CMK (cell line): ENCODE measurements at places on chromosomes 1 and 21.
A peak's percentile ranks its signal among the peaks of the same experiment; 100 is the strongest.

- peak; percentile 88 for DNase-seq
Measured at GRCh38 chr1:207885129-207886032, 25.5 kb downstream of the CD34 start.

DNA sequence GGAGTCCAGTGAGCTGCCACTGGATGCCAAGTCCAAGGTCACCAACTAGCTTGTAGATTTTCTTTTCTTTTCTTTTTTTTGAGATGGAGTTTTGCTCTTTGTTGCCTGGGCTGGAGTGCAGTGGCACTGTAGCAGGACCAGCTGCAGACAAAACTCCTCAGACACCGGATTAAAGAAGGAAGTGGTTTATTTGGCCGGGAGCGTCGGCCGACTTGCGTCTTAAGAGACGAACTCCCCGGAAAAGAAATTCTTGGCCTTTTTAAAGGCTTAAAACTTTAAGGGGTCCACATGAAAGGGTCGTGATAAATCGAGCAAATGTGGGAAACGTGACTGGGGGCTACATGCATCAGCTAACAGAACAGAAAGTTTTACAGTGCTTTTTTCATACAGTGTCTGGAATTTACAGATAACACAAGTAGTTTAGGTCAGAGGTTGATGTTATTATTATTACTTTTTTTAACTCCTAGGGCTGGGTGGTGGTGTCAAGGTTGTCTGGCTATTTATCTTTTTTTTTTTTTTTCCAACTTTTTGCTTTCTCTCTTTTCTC lies 36.4 kb upstream of the CFAP126 start:
- DNase-seq: no peak

GRCh38 chr1:37420456-37420855 lies 53.9 kb upstream of the ZC3H12A start:
- no peak for DNase-seq

- no peak for DNase-seq
Measured at GRCh38 chr1:232613752-232614381, 16.1 kb downstream of the SIPA1L2 start.

- DNase-seq: no peak
Measured at GRCh38 chr1:30942326-30942963, 33.9 kb upstream of the SDC3 start.

- DNase-seq: no peak
Measured at GRCh38 chr1:93029317-93029716, 49.8 kb upstream of the MTF2 start.

DNA sequence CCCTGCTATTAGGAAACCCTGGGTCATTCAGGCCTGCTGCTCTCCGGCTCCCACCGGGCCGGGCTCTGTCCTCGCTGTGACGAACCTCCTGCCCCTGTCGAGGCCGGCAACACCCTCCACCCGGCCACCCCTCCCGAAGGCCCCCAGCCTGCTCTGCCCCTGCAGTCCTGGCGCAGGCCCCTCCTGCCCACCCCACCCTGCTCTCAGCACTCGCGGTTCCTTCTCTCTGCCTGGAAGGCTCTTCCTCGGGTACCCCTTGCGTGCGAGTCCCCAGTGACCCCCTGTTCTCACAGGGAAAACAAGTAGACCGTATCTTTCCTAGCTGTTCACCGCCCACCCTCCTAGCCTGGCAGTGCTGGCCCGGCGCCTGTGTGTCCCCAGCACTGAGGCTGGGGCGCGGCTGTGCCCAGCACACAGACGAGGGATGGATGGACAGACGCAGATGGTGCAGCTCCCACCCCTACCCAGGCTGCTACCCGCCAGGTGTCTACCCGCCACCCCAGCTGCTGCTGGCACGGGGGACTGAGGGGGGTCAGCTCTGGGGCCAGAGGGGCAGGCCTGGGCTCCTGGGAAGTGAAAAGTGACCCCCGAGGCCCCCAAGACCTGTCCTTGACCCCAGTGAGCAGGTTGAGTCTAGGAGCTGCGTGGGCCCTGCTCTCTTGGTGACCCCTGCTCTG lies 3.1 kb upstream of the VWA1 start:
- no peak for DNase-seq

DNA sequence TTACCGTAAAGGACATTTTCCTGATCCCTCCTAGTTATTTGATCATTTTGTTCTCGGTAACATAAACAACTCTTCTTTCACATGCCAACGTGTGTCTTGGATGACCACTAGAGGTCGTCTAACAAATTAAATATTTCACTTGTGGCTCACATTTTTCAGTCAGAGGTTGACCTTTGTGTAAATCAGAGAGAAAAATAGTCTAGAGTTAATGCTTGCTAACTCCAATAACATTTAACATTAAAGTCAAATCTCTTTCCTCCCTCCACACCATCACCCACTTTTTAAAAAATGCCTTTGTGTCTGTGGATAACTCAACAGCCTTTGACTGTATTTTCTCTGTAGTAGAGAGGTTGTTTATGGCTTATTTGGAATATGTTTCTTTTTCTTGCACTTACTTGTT lies 220.5 kb upstream of the B3GALT2 start:
- peak; percentile 14 for DNase-seq

- DNase-seq: no peak
Measured at GRCh38 chr1:214664651-214665433, 61.8 kb downstream of the CENPF start.

GRCh38 chr1:204453141-204453772 lies 41.3 kb downstream of the PIK3C2B start:
- no peak for DNase-seq

DNA sequence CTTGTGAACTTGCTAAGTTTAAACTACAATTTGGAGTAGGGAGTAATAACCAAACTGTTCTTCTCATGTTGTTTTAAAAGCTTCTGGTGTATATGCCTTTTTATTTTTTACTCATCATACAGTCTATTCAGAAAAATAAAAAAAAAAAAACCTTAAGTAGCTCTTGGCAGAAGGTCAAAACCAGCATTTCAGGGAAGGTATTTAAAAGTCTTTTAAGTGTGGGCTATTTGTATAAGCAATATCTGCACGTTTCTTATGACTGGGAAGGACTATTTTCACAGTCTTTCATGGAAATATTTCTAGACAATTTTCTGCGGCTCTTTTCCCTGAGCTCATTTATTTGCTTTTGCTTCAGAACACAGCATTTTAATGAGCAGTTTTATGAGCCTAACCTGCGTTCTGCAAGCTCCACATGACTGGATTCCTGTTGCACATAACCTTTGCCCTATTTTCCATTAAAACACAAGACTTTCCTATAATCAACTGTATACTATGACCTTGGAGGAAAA lies 60.9 kb upstream of the C1orf105 start:
- DNase-seq: no peak

- DNase-seq: no peak
Measured at GRCh38 chr1:38153066-38153777, 106.6 kb upstream of the POU3F1 start.

- no peak for DNase-seq
Measured at GRCh38 chr1:213327017-213327667, 276.1 kb downstream of the RPS6KC1 start.

DNA sequence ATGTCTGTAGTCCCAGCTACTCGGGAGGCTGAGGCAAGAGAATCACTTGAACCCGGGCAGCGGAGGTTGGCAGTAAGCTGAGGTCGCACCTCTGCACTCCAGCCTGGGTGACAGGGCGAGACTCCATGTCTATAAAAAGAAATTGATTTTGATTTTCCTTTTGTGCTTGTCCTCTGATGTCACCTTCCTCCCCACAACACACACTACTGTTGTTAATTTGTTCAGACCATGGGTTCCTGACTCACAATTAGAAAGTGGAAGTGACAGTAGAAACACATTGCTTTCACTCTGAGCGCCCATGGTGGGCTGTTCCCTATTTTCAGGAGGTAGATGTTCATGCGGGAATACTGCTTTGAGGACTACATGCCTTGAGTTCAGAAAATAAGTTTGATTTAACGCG lies 165.5 kb upstream of the KCNJ6 start:
- DNase-seq: no peak

- DNase-seq: no peak
Measured at GRCh38 chr1:229846351-229846750, 220.3 kb downstream of the URB2 start.

- no peak for DNase-seq
Measured at GRCh38 chr21:25361765-25362164, 245.5 kb downstream of the MRPL39 start.

GRCh38 chr1:237809099-237809498 lies 81.6 kb downstream of the ZP4 start:
- no peak for DNase-seq

DNA sequence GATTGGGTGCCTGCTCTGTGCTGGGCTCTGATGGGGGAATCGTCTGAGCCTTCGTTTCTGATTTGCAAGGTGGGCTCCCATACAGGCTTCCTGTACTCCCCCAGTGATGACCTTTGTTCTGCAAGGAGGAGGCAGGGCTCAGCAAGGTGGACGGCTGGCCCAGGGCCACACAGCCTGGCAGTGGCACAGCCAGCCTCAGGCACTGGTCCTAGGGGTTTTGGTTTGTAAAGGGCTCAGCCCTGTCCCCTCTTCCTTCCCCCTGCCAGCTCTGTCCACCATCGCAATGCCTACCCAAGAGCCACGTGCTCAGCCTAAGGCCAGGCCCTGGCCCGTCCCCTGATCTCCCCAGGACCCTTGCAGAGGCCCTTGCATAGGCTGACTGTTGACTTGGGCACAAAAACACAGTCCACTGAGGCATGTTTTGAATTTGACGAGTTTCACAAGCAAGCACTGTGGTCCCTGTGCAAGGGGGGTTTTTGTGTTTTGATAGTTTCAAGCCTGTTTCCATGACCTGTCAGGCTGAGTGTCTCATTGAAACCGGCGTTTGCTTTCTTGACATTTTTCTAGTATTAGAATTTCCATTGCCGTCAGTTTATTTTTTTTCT lies 39.5 kb upstream of the TNFRSF1B start:
- DNase-seq: no peak
